ENCODE measurements at places on chromosomes 3 and 15.
A peak's percentile ranks its signal among the peaks of the same experiment; 100 is the strongest.

GRCh38 chr3:10855083-10855870, 39.2 kb downstream of the SLC6A11 start:
- DNase-seq: no peak

DNA sequence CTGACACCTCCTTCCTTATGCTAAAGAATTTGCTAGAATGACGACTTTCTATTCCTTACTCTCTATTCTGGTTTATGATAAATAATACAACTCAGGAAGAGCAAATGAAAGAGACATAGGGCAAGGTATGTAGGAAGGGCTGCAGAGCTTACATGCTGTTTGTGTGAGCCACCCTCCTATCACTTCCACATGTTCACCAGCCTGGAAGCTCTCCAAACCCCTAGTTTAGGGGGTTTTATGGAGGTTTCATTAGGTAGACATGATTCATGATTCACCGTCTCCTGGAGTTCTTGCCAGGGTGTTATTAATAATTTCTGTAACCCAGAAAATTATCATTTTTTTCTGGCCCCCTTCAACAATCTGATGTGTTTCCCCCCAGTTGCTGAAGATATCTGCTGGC, 172.1 kb upstream of the COL8A1 start:
- no peak for DNase-seq

DNA sequence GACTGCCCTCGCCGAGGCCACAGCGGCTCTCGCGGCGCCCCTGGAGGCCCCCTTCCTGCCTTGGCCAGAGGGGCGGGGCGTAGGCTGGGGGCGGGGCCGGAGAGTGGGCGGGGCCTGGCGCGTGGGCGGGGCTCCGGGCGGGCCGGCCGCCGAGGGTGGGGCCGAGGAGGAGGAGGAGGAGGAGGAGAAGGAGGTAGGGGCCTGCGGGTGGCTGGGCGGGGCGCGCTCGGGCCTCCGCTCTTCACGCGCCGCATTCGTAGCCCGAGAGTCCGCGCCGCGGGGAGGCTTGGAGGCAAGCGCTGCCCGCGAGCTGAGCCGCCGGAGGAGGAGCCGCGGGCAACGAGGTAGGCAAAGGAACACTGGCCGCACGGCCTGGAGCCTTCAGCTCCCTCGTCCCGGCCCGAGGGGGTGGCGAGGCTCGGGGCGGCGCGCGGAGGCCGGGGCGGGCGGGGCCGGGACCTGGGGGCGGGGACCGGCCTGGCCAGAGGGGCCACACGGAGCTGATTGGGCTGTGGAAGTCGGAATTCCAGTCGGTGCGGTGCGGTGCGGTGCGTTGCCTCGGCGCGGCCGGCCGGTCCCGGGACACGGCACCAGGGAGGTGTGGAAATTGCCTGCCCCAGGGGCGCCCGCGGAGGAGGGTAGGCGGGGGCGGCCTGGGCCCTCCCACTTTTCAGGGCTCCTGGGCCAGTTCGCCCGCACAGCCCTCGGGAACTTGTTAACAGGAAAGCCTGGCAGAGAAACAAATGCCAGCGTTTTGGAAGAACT, at the start of gene PPP2R3A:
TSS of gene PPP2R3A (plus strand) at position 223 of the 765 bp plus-strand sequence. CDS start 35,771 bp downstream, outside the sequence.
- peak; percentile 75 for DNase-seq

DNA sequence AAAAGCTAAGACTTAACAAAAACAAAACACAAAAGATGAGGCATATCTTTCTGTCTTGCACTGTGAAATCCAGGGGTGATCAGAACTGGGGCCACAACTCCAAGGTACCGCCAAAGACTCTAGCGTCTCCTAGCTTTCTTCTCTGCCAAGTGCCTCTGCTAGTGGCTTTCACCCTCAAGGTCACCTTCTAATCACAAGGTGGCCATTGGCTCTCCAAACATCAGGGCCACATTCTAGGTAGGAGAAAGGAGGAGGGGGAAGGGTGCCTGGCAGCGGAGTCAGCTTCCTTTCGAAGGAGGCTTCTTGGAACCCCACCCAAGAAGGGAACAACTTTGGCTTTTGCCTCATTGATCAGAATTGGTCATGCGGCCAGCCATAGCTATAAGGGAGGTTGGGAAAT, 168.8 kb upstream of the SMAD3 start:
- DNase-seq: no peak

- no peak for DNase-seq
Observed at GRCh38 chr15:75043509-75044257, 20.3 kb downstream of the PPCDC start.

Measured in NCI-H1930 (cell line).